Aorta (tissue), 5 donors: ENCODE measurements at places on chromosomes 5 and 9. TPM values are rescaled to one million over a fixed set of nuclear protein-coding genes. Genes with fewer than 3 reads are reported as not detected.

Gene LCN6
- polyA plus RNA-seq = 2.5 TPM

Gene GOLGA1
- polyA plus RNA-seq = 11.5 TPM

Gene TMOD1
- polyA plus RNA-seq = 26.2 TPM

GRCh38 chr9:111940697-111941096 lies 44.1 kb downstream of the UGCG start:
- no peak overlapping the region for H3K4me3 ChIP-seq
- no peak for DNase-seq
- H3K27me3 ChIP-seq = no peaks in the 10 kb centered on the region
- H3K4me1 ChIP-seq = peaks cover 2% of the 10 kb centered on the region
- H3K27ac ChIP-seq = no peak overlapping the region
- H3K36me3 ChIP-seq = peaks cover 2% of the 10 kb centered on the region

GRCh38 chr5:129228577-129228976 lies 134.0 kb downstream of the ISOC1 start:
- no peak for DNase-seq
- H3K27me3 ChIP-seq = no peaks in the 10 kb centered on the region
- no peak overlapping the region for H3K27ac ChIP-seq
- H3K4me3 ChIP-seq = no peak overlapping the region
- no peaks in the 10 kb centered on the region for H3K36me3 ChIP-seq
- H3K4me1 ChIP-seq = no peaks in the 10 kb centered on the region

- DNase-seq = no peak
- no peaks in the 10 kb centered on the region for H3K4me1 ChIP-seq
- H3K27me3 ChIP-seq = no peaks in the 10 kb centered on the region
- H3K4me3 ChIP-seq = no peak overlapping the region
- H3K36me3 ChIP-seq = no peaks in the 10 kb centered on the region
- H3K27ac ChIP-seq = no peak overlapping the region
Observed at GRCh38 chr5:2574155-2574554, 177.3 kb downstream of the IRX2 start.

DNA sequence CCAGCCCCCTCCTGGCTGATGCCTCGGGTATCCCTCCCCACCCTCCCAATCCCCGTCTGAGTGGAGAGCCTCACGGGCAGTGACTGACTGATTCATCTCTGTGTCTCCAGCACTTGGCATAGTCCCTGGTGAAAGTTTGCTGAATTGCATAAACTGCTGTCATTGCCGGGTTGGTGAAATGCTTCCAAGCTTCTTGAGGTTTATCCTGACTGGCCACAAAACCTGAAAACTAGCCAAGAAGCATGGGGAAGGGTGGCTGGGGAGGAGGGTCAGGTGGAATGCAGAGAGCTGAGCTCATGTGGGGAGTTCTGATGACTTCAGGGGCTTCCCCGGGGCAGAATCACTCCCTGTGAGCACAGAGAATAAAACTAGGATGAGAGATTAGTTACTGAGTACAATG lies 56.9 kb upstream of the GGTA1 start:
- H3K4me1 ChIP-seq = peaks cover 6% of the 10 kb centered on the region
- no peaks in the 10 kb centered on the region for H3K27me3 ChIP-seq
- H3K27ac ChIP-seq = no peak overlapping the region
- no peak for DNase-seq
- no peaks in the 10 kb centered on the region for H3K36me3 ChIP-seq
- H3K4me3 ChIP-seq = no peak overlapping the region

DNA sequence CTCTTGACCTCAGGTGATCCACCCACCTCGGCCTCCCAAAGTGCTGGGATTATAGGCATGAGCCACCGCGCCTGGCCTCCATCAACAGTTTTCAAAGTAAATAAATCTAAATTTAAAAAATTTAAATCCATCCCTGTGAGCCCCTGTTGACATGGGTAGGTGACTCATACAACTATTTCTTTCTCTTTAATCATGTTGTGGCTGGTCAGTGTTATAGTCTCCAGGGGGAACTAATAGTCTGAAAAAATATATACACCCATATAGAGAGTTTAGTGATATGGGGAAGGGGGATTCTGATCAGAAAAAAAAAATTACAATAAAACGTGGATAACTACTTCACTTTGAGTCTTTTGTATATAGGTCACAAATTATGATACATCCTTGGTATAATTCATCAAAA lies 159.2 kb downstream of the ZNF608 start:
- no peak for DNase-seq
- H3K4me3 ChIP-seq = no peak overlapping the region
- H3K4me1 ChIP-seq = no peaks in the 10 kb centered on the region
- no peaks in the 10 kb centered on the region for H3K27me3 ChIP-seq

- no peaks in the 10 kb centered on the region for H3K36me3 ChIP-seq
- no peak overlapping the region for H3K27ac ChIP-seq
- DNase-seq = no peak
- no peaks in the 10 kb centered on the region for H3K27me3 ChIP-seq
- no peaks in the 10 kb centered on the region for H3K4me1 ChIP-seq
Observed at GRCh38 chr5:71839096-71839884, 120.2 kb downstream of the CARTPT start.

GRCh38 chr5:109695005-109695926 lies 5.5 kb downstream of the MAN2A1 start:
- H3K27me3 ChIP-seq = no peaks in the 10 kb centered on the region
- no peak overlapping the region for H3K4me3 ChIP-seq
- no peaks in the 10 kb centered on the region for H3K36me3 ChIP-seq
- no peak for DNase-seq

Gene MSMP
- polyA plus RNA-seq = not detected

- H3K36me3 ChIP-seq = no peaks in the 10 kb centered on the region
- no peak overlapping the region for H3K27ac ChIP-seq
- no peak overlapping the region for H3K4me3 ChIP-seq
- no peaks in the 10 kb centered on the region for H3K4me1 ChIP-seq
- no peaks in the 10 kb centered on the region for H3K27me3 ChIP-seq
Observed at GRCh38 chr5:149079883-149080282, 17.0 kb upstream of the SH3TC2 start.

Gene SLU7
- polyA plus RNA-seq = 58.4 TPM

DNA sequence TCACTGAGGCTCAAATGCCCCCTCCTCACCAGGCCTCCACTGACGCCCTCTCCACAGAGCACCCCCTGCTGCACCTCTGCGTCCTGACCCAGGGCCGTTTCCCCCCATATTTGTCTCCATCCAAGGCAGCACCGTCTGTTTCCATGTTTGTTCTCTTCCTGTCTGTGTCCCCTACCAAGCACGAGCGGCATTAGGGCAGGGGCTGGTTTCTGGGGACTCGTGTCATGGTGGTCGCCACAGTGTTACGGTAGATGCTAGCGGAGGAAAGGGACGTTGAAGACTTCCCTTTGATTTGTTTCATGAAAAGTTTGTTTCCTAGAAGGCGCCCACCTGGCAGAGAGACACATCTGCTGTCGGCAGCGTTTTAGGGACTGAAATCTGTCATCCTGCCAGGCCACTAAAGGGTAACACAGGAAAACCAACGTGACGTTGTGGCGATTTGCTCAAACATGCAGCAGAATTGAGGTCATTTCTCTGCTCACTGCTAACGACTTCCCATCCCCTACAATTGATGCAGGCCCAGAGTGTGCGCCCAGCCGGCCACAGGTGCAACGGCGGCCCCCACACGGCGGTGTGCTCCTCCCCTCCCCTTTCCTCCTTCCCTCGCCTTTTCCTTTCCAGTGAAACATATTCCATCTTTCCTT lies 79.3 kb upstream of the IRX4 start:
- H3K27ac ChIP-seq = no peak overlapping the region
- no peak for DNase-seq
- no peaks in the 10 kb centered on the region for H3K4me1 ChIP-seq
- no peak overlapping the region for H3K4me3 ChIP-seq
- H3K36me3 ChIP-seq = no peaks in the 10 kb centered on the region

DNA sequence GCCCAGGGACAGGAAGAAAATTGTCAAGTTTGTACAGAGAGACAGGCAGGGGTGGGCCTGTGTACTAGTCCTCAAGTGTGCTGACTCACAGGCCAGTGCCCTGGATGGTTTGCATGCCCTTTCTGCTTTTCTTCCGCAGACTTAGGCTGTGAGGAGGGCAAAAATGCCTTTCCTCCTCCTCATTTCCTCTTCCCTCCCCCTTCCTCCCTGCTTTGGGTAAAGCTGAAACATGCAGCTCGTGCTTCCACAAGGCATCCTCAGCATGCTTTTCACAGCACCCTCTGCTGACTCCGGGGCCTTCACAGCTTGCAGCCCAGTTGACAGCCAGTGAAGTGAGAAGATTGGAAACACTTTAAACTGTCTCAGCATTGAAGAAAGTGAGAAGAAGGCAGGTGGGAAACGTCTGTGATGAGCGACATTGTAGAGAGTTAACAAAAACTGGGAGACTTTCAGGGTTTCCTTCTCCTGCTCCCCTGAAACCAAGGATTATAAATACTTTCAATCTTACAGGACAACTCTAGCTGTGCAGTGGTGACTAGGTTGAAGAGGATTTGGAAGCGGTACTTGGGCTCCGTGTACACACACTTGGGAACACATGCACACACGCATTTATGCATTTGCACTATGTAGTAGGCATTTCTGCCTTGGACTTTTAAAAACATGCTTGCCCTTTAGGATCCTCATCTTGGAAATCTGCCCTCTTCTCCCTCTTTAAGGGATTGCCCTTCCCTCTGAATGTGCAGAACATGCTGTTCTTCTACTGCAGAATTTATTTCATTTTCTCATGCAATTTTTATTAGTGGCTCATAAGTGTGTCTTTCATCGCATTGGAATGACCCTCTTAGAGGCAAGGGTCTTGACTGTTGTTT lies 138.8 kb downstream of the GRIA1 start:
- peaks cover 9% of the 10 kb centered on the region for H3K4me1 ChIP-seq
- peak; percentile 82 for DNase-seq
- no peak overlapping the region for H3K27ac ChIP-seq
- no peaks in the 10 kb centered on the region for H3K36me3 ChIP-seq

DNA sequence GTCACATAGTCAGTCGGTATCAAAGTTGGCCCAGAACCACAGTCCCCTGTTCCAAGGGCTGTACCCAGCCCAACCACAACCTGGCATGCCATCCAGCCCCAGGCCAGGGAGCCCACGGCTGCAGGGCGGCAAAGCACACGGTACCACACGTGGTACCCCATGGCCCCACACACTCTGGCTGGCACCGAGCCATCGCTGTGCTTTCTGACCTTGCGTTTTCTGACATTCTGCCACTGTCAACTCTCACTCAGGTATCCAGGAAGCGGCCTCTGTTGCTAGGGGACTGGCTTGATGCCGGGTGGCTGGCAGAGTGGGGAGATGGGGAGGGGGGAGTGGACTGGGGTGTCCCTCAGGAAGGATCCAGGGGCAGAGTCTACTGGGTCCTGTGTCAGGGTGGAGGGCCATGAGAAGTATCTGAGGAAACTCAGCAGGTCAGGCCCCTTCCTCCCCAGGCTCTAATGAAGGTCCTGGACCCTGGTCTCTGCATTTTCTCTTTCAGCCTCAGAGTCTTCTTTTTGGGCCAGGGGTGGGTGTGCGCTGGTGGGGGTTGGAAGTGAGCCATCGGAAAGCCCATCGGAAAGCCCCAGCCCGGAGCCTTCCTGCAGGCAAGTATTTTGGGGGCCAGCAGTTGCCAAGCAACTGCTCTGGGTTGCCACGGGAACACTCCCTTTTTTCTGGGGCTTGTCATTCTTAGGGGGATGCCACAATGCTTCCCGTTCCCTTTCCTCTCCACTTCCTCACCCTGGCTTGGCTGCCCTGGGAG lies 21.0 kb upstream of the RALGDS start:
- no peaks in the 10 kb centered on the region for H3K36me3 ChIP-seq
- no peaks in the 10 kb centered on the region for H3K4me1 ChIP-seq
- DNase-seq = peak; percentile 81
- H3K27ac ChIP-seq = no peak overlapping the region
- no peak overlapping the region for H3K4me3 ChIP-seq
- H3K27me3 ChIP-seq = no peaks in the 10 kb centered on the region

Gene NR2F1
- polyA plus RNA-seq = 0.72 TPM

- no peak overlapping the region for H3K4me3 ChIP-seq
- no peaks in the 10 kb centered on the region for H3K4me1 ChIP-seq
- no peaks in the 10 kb centered on the region for H3K36me3 ChIP-seq
- no peak overlapping the region for H3K27ac ChIP-seq
Observed at GRCh38 chr9:127112735-127113161, 9.7 kb downstream of the ANGPTL2 start.

DNA sequence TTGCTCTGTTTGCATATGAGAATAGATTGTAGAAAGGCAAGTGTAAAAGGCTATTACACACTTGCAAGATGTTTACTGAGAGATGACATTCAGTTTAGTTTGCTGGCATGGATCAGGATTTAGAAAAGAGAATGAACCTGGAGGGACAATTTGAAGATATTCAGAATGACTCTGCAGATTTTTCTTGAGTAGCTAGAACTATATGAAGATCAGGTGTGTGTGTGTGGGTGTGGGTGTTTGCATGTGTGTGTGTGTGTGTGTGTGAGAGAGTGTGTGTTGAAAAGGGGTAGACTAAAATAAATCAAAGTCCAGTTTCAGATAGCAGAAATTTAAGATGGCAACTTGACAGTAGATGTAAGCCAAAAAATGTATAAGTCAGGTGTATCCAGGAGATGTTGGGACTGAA lies 74.0 kb upstream of the ANXA1 start:
- H3K4me3 ChIP-seq = no peak overlapping the region
- H3K27me3 ChIP-seq = no peaks in the 10 kb centered on the region
- H3K4me1 ChIP-seq = peaks cover 2% of the 10 kb centered on the region
- no peak for DNase-seq

Gene PCDHB8
- polyA plus RNA-seq = not detected

DNA sequence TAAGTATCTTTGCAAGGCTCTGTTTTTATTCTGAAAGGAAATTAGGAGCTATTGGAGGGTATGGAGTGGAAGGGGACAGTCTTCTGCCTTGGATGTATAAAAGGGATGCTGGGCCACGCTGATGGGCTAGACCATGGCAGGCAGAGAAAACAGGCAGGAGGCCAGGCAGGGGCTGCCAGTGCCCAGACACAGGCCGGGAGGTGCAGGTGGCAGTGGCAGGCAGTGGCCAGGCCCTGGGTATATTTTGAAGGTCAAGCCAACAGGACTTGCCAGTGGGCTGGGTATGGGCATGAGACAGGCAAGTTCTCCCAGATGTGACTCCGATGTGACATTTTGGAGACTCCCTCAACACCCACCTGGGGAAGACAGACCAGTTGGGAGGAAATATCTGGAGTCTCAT lies 131.9 kb downstream of the KCNIP1 start:
- peak; percentile 65 for DNase-seq
- no peak overlapping the region for H3K27ac ChIP-seq
- no peaks in the 10 kb centered on the region for H3K27me3 ChIP-seq
- no peaks in the 10 kb centered on the region for H3K4me1 ChIP-seq
